Urinary bladder (tissue), 4 donors: ENCODE measurements at places on chromosomes 6 and 20. TPM values are rescaled to one million over a fixed set of nuclear protein-coding genes. Genes with fewer than 3 reads are reported as not detected.
A peak's percentile ranks its signal among the peaks of the same experiment; 100 is the strongest.

Gene FAM184A
- total RNA-seq, result 12.1 TPM

Gene LPA
- 4.0 TPM for total RNA-seq

Gene CST2
- total RNA-seq, result not detected

Gene NINL
- total RNA-seq, result 11.3 TPM

Gene SLC17A9
- total RNA-seq, result 8.9 TPM

Gene NTSR1
- 0.05 TPM for total RNA-seq

Gene SRMS
- 0.48 TPM for total RNA-seq

Gene OPN5
- 0.05 TPM for total RNA-seq

Gene ABHD16B
- not detected for total RNA-seq

Gene NEURL2
- 4.8 TPM for total RNA-seq

GRCh38 chr6:32128751-32129296 lies 778 bp upstream of the ATF6B start:
- DNase-seq, result no peak

DNA sequence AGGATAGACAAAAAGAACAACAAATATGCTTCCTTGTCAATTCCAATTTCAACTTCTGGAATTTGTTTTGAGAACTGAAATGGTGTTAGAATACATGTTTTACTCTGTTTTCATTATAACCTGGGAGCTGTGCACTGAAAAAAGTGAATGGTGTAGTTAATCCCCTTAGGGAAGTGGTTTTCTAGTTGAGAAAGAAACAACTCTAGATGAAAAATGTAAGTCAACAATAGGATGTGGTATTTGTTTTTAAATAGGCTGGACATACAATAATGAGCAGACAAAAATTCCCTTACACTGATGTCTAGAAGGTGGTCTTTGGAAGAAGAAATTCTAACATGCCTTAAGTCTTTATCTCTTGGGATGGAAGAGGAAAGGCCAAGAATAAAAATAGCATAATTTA lies 59.9 kb upstream of the TINAG start:
- no peak for DNase-seq

DNA sequence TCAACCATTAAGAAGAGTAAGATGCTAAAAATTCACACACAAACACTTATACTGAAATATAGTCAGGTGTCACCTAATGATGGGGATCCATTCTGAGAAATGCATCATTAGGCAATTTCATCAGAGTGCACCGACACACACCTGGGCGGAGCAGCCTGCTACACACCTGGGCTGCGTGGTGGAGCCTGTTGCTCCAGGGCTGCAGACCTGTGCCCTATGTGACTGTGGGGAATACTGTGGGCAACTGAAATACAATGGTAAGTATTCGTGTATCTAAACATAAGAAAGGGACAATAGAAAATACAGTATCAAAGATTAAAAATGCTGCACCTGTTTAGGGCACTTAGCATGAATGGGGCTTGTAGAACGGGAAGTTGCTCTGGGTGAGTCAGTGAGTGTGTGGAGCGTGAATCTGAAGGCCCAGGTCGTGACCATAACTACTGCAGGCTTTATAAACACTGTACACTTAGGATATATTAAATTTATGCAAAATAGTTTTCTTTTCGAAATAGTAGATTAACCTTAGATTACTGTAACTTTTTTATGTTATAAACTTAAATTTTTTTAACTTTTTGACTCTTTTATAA lies 124.4 kb upstream of the AFDN start:
- no peak for DNase-seq

- DNase-seq, result no peak
Observed at GRCh38 chr20:56443654-56444540, 24.5 kb upstream of the RTF2 start.

DNA sequence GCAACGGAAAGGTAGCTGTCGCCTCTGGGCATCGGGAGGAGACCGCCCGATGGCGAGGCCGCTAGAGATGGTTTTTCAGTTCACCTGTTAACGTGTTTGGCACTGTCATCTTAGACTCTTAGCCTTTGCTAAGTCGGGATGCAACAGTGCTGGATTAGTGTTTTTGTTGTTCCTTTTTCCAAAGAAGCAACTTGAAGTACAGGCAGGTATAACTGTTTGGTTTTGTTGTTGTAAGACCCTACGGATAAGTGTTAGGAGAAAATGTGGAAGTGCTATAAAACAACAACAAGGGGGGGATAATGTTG lies 723 bp downstream of the MANEA start:
- DNase-seq, result no peak

DNA sequence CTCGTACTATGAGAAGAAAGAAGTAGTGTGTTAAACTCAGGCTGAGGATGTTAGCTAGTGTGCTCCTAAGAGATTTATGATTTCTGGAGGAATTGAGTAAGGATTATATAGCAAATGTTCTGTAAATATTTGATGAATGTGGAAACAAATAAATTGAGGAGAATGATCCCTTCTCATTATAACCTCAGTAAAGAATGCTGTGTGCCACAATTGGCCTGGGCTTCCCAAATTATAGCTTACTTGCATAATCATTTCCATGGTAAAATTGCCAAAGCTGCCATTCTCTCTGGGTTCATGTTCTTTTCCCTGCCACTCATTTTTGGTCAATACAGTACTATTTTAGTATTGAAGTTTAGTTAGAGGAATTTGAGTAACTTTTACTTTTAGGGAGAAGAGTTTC lies 128.5 kb downstream of the FLRT3 start:
- DNase-seq, result no peak

DNA sequence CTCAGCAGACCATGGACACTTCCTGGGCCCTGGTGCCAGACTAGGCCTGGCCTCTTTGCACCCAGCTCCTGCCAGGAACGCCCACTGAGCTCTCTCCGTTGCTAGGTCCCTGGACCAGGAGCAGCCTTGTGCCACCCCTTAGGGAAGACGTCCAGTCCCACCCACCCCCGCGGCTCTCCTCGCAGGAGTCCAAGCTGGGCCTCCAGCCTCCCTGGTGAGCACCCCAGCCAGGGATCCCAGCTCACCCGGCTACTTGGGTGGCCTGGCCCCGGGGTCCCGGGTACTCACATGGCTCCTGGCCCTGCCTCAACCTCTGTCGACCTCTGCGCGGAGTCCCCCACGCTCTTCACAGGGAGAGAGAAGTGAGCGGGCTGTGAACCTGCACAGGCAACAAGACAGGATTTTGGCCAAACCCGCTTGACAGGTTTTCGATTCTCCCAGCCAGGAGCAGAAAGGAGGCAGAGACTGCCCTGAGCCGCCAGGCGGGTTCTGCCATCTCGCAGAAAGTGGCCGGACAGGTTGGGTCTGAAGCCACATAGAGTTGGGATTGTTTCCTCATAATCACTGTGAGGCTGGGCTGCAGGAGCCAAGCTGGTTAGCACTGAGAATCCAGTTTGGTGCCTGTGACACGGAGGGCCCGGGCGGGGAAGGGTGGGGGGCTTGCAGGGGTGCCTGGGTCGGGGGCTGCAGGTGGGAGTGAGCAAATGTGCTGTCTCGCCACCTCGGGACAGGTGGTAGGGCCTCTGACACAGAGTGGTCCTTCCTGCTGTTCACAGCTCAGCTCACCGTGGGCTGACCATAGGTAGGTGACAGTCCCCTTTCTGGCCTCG lies at the start of gene RBBP8NL:
Gene RBBP8NL, minus strand, starts transcription at position 368 of the 830 bp plus-strand sequence. CDS start 7,892 bp downstream, outside the sequence.
- DNase-seq, result peak; percentile 91

DNA sequence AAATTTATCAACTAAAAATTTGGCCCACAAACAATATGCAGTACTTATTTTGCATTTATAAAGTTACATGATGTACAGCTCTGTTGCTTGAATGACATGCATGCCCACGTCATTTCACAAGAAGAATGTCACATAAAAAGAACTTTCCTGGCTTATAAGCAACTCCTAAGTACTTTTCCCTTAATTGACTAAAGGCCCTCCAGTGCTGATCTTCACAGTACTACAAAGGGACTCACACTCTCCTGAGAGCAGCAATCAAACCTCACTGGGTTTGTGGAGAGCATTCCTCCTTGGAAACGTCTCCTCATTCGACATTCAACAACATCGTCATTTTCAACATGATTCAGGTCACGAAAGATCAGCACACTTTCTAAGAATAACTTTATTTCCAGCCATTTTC lies 111.1 kb downstream of the IPCEF1 start:
- DNase-seq, result no peak
